Activated naive CD4-positive, alpha-beta T cell treated with anti-CD3 and anti-CD28 coated beads, Interleukin-2, amount 50 U/mL, for 72 hours (primary cell): ENCODE measurements at places on chromosomes 6 and 20. TPM values are rescaled to one million over a fixed set of nuclear protein-coding genes. Genes with fewer than 3 reads are reported as not detected.

MARCKS gene
- total RNA-seq: 0.21 TPM

DLL1 gene
- 1.1 TPM for total RNA-seq

XKR7 gene
- not detected for total RNA-seq

SEL1L2 gene
- total RNA-seq: not detected

ANKRD66 gene
- not detected for total RNA-seq
